Stimulated activated CD8-positive, alpha-beta memory T cell treated with anti-CD3 and anti-CD28 coated beads, Interleukin-4, amount 100 ng/mL, for 4 hours (primary cell): ENCODE measurements at places on chromosomes 2 and 18.

DNA sequence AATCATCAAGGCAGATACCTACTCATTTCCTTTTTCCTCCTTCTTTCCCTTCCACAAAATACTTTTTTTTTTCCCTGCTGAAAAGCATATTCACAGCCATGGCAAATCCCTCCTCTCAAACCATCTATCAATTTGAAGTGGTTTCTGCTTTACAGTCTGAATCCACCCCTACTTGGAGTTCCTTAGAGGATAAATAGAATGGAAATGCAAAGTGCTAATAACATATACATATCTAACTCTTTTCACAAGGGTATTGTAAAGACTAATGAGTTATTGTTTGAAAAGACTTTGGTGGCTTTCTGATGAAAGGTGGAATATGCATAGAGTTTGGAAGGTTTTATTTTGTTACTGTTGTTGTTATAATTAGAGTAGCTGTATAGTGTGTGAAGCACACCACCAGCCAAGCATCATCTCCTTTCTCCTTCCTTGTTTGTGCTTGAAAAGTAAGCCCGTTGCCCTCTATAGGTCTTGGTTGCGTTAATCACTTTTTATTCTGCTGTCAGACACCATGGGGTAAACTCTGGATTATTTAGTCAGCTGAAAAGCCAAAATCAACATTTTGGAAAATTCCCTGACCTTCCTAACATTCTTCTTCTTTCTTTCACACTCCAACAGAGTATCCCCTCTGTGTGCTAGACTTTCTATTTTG lies 2126.9 kb upstream of the CELF4 start:
- DNase-seq, result no peak

DNA sequence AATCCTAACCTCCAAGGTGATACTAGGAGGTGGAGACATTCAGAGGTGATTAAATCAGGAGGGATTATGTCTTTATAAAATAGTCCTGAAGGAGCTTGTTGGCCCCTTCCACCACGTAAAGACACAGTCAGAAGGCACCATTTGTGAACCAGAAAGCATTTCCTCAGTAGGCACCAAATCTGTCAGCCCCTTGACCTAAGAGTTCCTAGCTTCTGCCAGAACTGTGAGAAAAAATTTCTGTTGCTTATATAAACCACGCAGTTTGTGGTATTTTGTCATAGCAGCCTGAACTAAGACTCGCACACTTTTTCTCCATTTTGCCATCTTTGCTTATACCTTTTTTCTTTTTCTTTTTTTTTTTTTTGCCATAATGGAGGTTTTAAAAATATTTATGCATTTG lies 18.6 kb upstream of the NARS1 start:
- no peak for DNase-seq

DNA sequence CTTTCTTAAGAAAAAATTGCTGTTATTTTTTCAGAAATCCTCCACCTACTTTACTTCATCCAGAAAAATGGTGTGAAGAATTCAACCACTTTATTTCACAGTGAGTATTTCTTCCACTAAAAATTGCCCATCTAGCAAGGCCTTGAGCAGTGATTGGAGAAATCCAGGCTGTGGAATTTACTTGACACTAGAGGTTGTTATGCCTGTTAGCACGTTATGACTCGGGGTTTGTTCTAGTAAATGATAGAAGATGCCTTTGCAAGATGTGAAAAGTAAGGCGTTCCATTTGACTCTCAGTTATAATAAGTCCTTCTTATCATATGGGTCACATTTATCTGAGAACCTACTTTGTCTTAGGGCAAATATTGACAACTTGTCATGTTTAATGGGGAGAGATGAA lies 157.4 kb downstream of the MYO3B start:
- no peak for DNase-seq

- DNase-seq, result no peak
Measured at GRCh38 chr18:5892823-5893431, 2.4 kb downstream of the TMEM200C start.

GRCh38 chr2:20232837-20233207 lies 7.9 kb upstream of the SDC1 start:
- DNase-seq, result no peak

- no peak for DNase-seq
Measured at GRCh38 chr2:1823187-1824169, 79.2 kb upstream of the PXDN start.

- DNase-seq, result no peak
Measured at GRCh38 chr2:121099329-121100290, 185.4 kb downstream of the TFCP2L1 start.

DNA sequence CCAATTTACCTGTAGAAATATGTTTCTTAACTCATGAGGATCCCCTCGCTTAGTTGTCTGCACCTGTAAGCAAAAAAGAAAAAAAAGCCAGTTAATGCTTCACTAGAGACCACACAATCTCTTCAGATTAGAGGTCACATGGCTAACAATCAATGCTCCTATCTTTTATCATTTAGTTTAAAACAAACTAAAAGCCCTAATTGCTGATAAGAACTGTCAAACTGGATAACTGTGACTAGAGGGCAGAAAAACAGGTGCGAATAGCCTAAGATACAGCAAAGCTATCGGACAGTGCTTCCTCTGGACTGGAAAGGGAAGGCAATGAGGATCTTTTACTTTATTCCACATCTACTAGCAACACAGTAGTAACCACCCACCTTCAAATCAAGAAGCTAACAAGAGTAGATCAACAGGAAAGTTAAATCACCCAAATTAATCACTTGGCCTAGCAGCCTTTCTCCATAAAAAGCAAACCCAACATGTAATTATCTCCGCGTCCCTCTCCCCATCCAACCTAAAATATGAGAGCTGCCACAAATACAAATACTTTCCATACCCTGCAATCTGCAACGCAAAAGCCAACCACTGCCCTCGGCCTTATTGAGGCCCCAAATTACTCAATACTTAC lies 734 bp downstream of the SLC25A12 start:
- no peak for DNase-seq

DNA sequence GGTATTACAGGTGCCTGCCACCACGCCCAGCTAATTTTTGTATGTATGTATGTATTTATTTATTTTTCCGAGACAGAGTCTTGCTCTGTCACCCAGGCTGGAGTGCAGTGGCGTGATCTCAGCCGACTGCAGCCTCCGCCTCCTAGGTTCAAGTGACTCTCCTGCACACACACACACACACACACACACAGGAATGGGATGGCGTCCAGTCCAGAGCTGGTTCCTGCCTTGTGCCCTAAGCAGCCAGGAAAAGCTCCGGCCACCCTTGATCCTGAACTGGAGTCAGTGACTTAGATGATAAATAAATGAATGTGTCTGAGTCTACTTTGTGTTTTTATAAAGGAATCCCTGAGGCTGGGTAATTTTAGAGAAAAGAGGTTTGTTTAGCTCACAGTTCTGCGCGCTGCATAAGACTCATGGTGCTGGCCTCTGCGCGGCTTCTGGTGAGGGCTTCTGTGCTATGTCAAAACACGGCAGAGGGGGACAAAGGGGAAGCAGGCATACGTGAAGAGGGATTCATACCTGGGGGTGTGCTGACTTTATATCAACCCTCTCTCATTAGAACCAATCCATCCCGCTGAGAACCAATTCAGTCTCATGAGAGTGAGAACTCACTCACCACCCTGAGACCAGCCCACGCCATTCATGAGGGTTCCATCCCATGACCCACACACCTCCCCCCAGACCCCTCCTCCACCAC lies 59.7 kb upstream of the PHLPP1 start:
- DNase-seq, result no peak

GRCh38 chr2:215407590-215408264 lies 28.1 kb downstream of the FN1 start:
- no peak for DNase-seq

DNA sequence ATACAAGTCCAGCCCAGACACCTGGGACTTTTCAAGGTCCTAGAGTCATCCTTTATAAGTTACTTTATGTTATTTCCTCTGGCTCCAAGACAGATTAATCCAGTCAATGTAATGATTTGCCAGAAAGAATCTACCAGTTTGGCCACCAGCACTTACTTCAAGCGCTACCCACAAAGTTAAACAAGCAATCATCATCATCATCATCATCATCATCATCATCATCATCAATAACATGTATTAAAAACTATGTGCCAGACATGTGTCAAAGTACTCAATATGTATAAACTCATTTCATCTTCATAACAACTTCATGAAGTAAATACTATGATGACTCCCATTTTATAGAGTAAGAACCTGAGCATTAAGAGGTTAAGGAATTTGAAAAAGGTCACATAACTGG lies 64.3 kb downstream of the LRP2 start:
- no peak for DNase-seq

GRCh38 chr2:16767789-16768476 lies 102.3 kb upstream of the CYRIA start:
- DNase-seq, result no peak

- no peak for DNase-seq
Measured at GRCh38 chr2:17792515-17792914, 23.7 kb upstream of the MSGN1 start.

- DNase-seq, result no peak
Measured at GRCh38 chr2:149057401-149057800, 18.9 kb downstream of the LYPD6B start.

- no peak for DNase-seq
Measured at GRCh38 chr2:236642125-236642524, 72.5 kb downstream of the ACKR3 start.

- DNase-seq, result no peak
Measured at GRCh38 chr2:109206569-109207146, 77.7 kb downstream of the SH3RF3 start.

DNA sequence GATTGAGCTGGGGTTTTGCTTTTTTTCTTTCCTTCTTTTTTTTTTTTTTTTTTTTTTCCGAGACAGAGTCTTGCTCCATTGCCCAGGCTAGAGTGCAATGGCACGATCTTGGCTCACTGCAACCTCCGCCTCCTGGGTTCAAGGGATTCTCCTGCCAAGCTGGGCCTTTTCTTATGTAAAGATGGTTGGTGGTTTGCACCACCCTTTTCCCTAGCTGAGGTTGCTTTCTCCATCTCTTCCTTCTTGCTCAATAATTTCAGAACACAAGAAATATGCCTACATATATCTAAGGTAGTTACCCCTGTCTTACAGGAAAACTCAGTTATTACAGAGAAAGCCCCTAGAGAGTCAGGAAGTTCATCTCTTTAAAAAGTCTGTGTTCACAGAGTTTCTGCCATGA lies 7.0 kb downstream of the TTC39C start:
- no peak for DNase-seq

- no peak for DNase-seq
Measured at GRCh38 chr2:34601561-34601960, 1002.5 kb upstream of the FAM98A start.

DNA sequence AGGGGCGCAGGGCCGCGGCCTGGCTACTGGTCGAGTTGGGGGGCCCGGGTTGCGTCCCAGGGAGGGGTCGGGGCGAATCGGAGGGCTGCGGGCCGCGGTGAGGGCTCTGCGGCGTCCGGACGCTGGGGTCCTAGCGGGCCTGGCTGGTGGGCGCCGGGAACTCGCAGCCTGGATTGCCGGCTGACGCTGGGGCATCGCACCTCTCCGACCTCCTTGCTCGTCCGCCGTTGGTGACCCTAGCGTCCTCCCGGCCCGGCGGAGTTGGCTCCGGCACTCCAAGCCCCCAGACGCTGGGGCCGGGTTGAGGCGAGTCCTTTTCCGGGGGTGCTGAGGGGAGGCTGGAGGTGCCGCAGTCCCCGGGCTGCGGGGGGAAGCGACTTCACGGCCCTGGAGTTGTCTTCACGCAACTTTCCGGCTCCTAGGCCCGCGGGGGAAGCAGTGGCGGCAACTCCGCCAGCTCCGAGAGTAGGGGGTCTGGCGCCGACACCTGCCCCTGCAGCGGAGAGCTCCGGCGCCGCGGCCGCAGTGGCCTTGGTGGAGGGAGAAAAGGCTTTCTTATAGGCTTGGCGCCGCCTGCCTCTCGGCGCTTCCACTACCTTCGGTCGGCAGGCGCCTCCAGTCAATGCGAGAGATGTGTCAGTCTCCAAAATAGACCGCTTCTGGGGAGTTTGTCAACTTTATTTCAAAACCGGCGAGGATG lies 70.3 kb downstream of the HAUS1 start:
- DNase-seq, result no peak

DNA sequence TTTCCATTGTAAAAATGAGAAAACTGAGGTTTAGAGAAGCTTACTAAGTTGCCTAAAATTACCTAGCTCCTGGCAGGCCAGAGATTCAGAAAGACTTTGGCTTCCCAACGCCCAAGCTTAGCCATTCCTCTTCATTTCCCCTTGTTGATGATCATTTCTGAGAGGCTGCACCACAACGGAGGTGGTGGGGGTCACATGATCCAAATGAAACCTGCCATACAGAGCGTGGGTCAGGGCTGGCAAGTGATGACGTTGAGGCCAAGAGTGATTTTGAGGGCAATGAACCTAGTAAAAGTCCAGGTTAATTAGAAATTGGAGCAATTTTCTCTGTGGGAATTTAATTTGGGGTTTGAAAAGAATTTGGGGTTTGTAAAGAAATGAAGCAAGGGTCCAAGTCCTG lies 109.9 kb downstream of the TMEM182 start:
- no peak for DNase-seq

DNA sequence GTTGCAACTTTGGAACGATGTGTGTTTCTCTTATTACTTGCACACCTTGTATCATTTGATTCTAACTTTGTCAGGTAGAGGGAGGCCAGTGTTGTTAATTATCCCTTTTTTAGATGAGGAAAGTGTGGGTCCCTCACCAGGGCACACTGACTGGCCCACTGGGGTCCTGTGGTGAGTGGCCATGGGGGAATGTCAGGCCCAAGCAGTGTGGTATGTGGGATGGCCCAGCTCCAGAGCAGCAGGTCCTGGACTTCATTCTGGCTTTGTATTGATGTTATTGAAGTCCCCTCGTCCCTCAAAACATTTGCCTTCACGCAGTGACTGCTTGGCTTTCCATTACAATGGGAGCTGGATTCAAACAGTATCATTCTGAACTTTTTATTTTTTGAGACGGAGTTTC lies 11.7 kb downstream of the NCK2 start:
- DNase-seq, result no peak

DNA sequence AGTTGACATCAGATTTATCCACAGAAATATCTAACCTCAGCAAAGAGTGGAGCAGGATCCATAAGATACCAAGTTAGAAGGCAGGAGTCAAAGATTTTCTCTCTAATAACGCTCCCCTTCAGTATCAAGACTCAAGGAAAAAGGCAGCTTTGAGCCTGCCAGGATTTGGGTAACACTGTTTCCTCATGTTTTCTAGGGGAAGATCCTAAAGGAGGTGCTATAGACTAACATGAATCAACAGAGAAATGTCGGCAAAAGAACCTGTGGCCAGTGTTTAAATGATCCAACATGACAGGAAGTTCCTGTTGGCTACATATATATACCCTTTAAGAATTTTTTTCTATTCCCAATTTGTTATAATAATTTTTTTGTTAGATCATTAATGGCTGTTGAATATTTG lies 402.3 kb downstream of the TGIF1 start:
- DNase-seq, result no peak

GRCh38 chr2:175843625-175844024 lies 158.4 kb downstream of the LNPK start:
- DNase-seq, result no peak

- no peak for DNase-seq
Measured at GRCh38 chr2:174106736-174107135, 141.6 kb upstream of the SP3 start.

DNA sequence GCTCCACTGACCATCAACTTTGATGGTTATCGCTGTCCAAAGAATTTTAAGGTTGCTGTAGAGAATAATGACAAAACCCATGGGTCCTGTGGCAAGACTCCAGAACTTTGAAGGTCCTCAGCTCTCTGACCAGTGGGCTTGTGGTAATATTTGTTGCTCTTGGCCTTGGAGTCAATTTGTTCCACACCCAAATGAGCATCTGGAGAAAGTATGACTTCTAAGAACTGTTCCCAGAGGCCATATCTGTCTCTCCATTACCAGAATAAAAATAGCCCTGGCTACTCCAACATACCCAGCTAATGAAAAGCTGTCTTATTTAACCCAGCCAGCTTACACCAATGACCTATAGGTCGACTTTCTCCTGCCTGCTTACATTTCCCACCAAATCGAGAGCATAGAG lies 466.4 kb downstream of the MEIS1 start:
- DNase-seq, result no peak
